Lower lobe of right lung (tissue), 2 donors: ENCODE measurements at places on chromosomes 12 and 14. TPM values are rescaled to one million over a fixed set of nuclear protein-coding genes. Genes with fewer than 3 reads are reported as not detected.

- DNase-seq = no peak
Observed at GRCh38 chr14:60753264-60754119, 18.9 kb downstream of the MNAT1 start.

DNA sequence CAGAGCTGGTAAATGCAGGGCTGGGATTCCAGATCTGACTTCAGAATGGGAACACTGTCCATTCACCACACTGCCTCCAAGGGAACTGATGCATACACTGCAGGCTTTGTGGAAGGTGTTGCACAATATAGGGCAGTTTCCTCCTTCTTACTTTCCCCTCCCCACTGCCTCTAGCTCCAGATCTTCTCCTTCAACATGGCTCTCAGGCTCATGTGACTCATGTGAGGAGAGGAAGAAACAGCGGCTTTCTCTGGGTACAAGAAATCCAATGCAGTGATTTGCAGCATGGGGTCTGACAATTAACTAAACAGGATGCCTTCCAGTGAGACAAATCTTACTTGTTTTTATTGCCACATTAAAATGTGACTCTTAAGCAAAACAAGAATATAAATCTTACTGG lies 447.6 kb upstream of the CCDC196 start:
- no peak for DNase-seq

DNA sequence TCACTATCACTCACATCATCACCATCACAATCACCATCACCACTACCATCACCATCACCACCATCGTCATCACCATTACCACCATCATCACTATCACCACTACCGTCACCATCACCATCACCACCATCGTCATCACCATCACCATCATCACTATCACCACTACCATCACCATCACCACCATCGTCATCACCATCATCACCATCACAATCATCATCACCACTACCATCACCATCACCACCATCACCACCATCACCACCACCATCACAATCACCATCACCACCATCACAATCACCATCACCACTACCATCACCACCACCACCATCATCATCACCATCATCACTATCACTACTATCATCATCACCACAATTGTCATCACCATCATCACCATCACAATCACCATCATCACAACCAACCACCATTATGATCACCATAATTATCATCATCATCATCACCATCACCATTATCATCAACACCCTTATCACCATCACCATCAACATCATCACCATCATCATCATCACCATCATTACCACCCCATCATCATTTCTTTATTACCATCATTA lies 90.8 kb downstream of the DICER1 start:
- DNase-seq = no peak

DNA sequence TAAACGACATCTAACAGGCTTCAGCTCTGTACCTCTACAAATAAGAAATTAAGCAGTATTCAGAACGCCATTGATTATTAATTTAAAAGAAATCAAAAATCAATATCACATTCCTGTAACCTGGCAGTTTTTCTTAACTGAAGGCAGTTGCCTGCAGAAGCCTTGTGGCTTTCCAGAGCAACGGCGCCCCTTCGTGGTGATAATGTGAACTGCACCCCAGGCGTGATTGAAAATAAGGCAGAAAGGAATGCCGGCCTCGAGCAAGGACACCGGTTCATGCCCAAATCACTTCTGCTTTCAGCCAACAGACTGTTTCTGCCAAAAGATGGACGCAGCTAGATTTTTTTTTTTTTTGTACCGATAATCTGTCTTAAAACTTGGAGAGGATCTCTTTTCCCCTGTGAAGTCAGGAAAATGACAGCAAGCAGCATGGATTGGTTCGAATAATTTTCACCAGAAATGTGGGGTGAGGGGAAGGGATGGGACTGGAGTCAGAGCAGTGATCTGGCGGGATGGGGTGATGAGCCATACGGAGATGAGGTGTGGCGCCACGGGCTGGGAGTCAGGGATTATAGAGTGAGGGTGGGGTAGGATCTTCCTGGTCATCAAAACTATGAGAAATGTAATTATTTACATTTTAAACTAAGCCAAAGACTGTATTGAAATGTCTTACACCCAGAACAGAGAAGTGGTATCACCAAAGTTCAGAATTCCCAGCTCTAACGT lies 473.0 kb downstream of the DPF3 start:
- peak; percentile 63 for DNase-seq

- DNase-seq = no peak
Observed at GRCh38 chr12:95099270-95099790, 25.9 kb upstream of the NR2C1 start.

PPM1H gene
- 6.8 TPM for total RNA-seq

GZMB gene
- total RNA-seq = 7.6 TPM

CLEC1A gene
- 9.7 TPM for total RNA-seq
